ENCODE measurements at places on chromosomes 13 and 19. TPM values are rescaled to one million over a fixed set of nuclear protein-coding genes. Genes with fewer than 3 reads are reported as not detected.

The PSG1 gene
- total RNA-seq: not detected

The GIPR gene
- total RNA-seq: 9.2 TPM

The ARID3A gene
- 27.7 TPM for total RNA-seq

The ZNF772 gene
- 9.1 TPM for total RNA-seq

The ZMYM2 gene
- 51.8 TPM for total RNA-seq

The NKPD1 gene
- 0.16 TPM for total RNA-seq

The KCNN4 gene
- 28.8 TPM for total RNA-seq

The KL gene
- total RNA-seq: 0.11 TPM

The NR2F6 gene
- total RNA-seq: 4.3 TPM

The TMEM59L gene
- total RNA-seq: not detected

The ZSCAN18 gene
- total RNA-seq: 19.1 TPM

Measured in activated CD8-positive, alpha-beta T cell treated with anti-CD3 and anti-CD28 coated beads, Interleukin-2, amount 10 ng/mL, durations not matched to agents 7 days and 5 days (primary cell).